Neural crest cell (in vitro differentiated cells): ENCODE measurements at places on chromosomes 11 and 22. TPM values are rescaled to one million over a fixed set of nuclear protein-coding genes. Genes with fewer than 3 reads are reported as not detected.

The BTBD18 gene
- total RNA-seq: not detected in 2 replicates

GRCh38 chr11:121553389-121553788 is 100.6 kb upstream of the SORL1-AS1 start:
- no peaks in the 10 kb centered on the region for H3K27me3 ChIP-seq
- no peak overlapping the region for H3K4me3 ChIP-seq
- H3K27ac ChIP-seq: no peak overlapping the region

- no peaks in the 10 kb centered on the region for H3K27me3 ChIP-seq
- H3K36me3 ChIP-seq: no peaks in the 10 kb centered on the region
- H3K4me1 ChIP-seq: peaks cover 28% of the 10 kb centered on the region
- no peak overlapping the region for H3K27ac ChIP-seq
- H3K4me3 ChIP-seq: no peak overlapping the region
These were observed 129.7 kb downstream of the ST3GAL4 start for GRCh38 chr11:126485021-126485792.

GRCh38 chr11:101439488-101439887 is 144.3 kb downstream of the TRPC6 start:
- H3K27me3 ChIP-seq: no peaks in the 10 kb centered on the region
- no peak overlapping the region for H3K27ac ChIP-seq
- H3K4me3 ChIP-seq: no peak overlapping the region
- no peaks in the 10 kb centered on the region for H3K4me1 ChIP-seq

DNA sequence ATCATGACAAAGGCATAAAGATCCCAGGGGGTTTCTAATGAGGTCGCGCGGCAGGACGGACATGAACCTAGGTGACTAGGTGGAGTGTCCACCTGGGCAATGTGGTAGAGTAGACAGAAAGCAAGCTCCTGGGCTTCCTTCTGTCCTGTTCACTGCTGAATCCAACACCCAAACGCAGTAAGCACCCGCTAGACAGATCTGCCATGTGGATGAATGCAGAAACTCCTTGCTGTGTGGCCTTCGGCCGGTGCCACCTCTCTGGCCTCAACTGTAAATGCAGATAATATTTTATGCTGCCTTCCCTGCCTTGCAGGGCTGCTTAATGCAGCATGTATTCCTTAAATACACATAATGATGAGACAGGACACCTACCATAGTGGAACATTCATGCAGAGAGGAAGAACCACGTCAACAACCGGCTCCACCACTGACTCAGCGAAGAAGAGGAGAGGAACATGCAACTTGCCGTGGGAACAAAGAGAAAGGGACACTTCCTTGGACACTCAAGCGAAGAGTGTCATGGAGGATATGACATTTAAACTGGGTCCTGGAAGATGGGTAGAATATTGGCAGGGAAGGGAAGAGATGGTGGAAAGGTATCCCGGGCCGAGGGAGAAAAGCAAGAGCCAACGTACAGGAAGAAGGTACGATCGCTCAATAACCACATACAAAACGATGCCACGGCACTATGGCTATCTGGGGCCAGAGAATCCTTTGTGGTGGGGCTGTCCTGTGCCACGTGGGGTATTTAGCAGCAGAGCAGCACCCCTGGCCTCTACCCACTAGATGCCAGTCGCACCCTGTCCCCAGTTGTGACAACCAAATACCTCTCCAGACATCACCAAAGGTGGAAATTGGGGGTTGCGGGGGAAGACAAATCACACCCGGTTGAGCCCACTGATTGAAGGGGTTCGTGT is 30.8 kb downstream of the MYH9 start:
- H3K27ac ChIP-seq: no peak overlapping the region
- no peak for DNase-seq
